ENCODE measurements at places on chromosomes 5 and 9.

- DNase-seq = no peak
These were observed 33.7 kb downstream of the ELP1 start for GRCh38 chr9:108900176-108900575.

- DNase-seq = no peak
These were observed 109.7 kb upstream of the LHFPL2 start for GRCh38 chr5:78758169-78758839.

- no peak for DNase-seq
These were observed 18.9 kb downstream of the BNIP1 start for GRCh38 chr5:173163219-173163618.

- DNase-seq = no peak
These were observed 192.9 kb downstream of the FBXL7 start for GRCh38 chr5:15692706-15693381.

- DNase-seq = no peak
These were observed 22.3 kb downstream of the TTF1 start for GRCh38 chr9:132384376-132384775.

- DNase-seq = no peak
These were observed 517.0 kb downstream of the CCDC171 start for GRCh38 chr9:16069671-16070454.

GRCh38 chr5:40172721-40173120 is 507.0 kb upstream of the PTGER4 start:
- DNase-seq = no peak

- no peak for DNase-seq
These were observed 214.8 kb upstream of the OTULINL start for GRCh38 chr5:14366763-14367162.

DNA sequence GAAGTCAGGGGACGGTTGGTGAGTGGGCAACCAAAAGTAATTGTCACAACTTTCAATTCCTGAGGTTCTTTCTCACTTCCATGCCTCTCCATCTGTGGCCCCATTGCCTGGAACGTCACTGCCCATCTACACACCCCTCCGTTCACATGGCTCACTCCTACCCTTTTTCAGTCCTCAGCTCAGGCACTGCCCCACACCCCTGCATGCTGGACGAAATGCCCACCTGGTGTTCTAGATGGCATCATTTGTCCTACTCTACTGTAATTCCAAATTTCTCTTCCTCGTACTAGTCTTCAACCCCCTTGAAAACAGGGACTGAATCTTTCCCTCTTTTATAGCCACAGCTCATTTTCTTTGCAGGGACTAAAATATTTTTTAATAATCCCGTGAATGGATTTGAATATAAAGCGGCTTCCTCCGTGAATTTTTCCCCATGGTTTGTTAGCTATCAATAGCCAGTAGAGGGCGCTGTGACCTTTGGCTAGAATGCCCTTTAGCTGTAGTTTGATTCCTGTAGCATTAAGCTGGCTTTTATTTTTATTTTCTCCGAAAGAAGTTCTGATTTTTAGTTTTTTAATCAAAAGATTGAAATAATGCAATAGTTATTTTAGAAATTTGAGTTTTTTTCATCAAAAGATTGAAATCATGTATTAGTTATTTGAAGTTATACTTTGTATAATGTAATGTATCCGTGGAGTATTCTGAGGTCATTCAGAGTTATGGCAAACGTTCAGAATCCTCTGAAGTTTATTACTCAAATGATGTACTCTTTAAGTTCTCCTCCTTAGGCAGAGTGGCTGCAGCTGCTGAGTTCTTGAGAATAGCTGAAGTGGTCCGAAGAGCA is 232.1 kb downstream of the SH3GL2 start:
- no peak for DNase-seq

DNA sequence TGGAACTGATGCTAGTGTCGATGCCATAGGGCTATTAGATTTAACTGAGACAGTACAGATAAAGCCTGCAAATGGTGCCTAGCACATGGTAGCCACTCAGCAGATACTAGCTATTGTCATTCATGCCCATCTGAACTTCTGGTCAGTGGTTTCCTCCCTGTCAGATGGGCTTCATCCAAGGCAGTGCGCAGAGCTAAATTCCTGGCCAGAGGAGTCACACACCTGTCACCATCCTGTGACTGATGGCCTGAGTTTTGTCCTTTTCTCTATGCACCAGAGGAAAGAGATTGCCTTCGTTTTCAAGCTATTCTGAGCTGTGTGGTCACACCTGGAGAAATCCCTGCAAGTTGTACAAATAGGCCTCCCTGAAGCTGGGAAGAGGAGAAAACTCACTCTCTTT is 34.7 kb downstream of the MSX2 start:
- DNase-seq = no peak

- DNase-seq = no peak
These were observed 49.9 kb upstream of the OTULINL start for GRCh38 chr5:14531668-14532067.

DNA sequence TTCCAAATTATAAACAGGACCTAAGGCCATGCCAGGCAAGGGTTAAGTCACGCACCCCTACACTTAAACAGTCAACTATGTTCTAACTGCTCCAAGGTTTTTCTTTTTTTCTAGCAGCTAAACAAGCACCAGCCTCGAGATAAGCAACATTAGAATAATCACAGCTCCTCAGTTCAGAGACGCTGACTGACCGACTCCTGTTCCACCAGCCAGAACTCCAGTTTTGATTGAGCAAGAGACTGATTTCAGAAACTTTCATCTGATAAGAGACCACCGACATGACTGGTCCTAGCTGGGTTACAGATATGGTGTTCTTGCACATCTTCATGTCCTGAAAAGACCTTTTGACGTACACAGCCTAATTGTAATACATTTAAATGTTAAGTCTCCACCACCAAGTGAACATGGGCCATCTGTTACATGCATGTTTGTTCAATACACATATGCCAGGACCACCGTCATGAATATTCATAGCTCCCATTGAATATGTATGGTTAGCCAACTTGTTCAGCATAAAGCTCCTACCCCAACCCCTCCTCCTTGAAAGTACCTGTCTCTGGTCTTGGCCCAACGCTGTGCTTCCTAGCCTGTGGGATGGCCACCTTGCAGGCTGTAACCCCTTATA is 23.7 kb upstream of the OTULINL start:
- no peak for DNase-seq

GRCh38 chr5:122402955-122403685 is 91.1 kb downstream of the SNCAIP start:
- no peak for DNase-seq

DNA sequence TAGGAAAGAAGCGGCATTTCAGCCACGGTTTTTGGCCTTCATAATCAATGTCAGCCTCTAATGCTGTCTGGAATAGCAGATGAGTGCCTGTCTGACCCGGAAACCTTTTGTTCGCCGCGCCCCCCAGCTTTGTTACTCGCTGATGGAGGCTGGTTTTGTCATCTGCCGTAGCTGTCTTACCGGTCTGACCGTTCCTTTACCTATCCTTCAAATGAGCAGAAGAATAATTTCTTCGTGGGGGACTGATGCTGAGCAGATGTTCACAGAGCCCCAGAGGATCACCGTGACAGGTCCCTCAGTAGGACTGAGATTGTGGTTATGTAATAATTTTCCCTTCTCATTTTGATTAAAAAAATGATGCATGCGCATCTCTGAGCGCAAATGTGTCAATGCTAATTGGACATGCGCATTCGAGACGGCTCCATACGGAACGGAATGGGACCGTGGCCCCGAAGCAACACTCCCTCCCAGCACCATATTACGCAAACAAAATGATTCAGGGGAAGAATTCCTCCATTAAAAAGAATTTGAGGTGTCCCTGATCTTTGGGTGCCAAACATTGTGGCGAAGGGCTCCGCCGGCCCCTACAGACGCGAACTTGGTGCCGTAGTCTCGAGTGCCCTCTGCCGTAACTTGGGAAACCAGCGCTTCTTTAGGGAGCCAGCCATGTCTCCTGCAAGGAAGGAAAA is 27.6 kb downstream of the TLX3 start:
- DNase-seq = no peak

DNA sequence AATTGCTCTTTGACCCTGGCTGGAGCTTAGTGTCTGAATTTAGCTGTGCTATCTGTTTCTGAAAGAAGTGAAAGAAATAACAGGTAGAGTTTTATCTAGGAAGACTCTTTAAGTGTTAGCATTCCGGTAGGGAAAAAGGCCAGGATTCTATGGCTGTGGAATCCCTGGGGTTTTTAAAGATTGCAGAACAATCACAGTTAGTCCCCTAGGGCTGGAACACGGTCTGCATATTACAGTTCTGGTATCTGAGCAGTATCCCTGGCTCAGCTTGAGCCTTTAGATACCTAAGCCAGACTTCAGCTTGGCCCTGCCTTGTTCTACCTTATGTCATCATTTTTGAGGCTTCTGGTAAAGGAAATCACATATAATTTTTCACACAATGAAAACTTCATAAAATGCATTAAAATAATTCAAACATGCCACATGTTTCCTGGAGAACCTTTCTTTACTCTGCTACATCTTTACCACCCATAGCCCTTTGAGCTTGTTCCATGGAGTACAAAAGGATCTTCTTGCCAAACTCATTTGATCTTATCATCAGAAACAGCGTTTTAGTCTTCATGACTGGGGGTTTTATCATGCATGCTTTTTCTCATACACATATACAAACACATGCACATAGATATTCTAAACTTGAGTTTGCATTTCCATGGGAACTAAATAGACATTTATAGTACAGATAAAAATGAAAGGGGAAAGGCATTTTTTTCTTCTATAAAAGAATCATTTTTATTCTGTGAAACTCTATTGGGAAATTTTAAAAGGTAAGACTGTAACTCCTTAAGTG is 410.8 kb downstream of the CETN3 start:
- DNase-seq = no peak

- no peak for DNase-seq
These were observed 12.6 kb upstream of the SPARC start for GRCh38 chr5:151699071-151699901.

DNA sequence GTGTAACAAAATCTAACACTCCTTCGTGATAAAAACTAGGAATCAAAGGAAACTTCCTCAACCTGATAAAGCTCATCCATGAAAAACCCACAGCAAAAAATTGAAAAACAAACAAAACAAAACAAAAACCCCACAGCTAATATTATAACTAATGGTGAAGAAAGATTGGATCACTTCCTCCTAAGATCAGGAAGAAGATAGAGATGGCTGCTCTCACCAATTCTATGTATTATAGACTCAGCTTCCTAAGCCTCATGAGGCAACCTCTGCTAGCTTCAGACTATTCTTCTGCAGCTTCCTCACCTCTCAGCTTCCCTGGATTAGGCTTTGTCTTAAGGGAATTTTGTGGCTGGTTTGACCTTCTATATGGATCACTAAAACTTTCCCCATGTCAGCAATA is 40.1 kb downstream of the PHAX start:
- no peak for DNase-seq

DNA sequence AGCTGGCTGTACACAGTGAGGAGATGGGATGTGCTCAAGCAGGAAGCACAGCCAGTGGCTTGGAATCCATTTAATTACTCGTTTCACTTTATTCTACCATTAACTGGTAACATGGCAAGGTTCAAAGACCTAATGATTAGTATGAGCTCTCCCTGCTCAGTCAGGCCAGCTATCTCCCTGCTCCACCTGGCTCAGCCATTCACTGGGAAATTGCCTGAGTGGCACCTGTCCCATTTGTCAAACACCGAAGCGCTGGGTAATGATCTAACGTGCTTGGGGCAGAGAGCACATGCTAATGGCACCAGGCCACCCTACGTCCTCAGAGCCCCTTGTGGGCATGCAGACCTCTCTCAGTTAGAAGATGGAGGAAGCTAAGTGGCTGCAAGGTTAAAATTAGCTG is 162.2 kb downstream of the TTLL11 start:
- no peak for DNase-seq
